ENCODE measurements at places on chromosomes 13 and 19.
A peak's percentile ranks its signal among the peaks of the same experiment; 100 is the strongest.

- no peak for DNase-seq
Measured at GRCh38 chr19:6100284-6100915, 9.9 kb downstream of the RFX2 start.

DNA sequence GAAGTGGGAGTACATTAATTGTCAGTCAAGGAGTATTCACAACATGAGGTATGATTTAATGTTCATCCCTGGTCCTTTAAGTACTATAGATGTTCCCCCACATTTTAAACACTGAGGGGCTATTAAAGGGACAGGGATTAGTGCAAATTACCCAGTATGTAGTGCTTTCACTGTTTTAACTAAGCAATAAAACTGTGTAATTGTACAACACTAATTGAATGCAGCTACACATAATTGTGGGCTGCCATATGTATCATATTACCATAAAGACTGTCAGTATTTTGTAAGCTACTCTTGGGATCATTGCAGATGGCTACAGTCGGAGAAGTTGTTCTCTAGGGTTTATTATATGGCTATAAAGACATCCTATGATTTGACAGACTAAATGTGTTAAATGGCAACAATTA, 316.6 kb downstream of the DCLK1 start:
- no peak for DNase-seq

DNA sequence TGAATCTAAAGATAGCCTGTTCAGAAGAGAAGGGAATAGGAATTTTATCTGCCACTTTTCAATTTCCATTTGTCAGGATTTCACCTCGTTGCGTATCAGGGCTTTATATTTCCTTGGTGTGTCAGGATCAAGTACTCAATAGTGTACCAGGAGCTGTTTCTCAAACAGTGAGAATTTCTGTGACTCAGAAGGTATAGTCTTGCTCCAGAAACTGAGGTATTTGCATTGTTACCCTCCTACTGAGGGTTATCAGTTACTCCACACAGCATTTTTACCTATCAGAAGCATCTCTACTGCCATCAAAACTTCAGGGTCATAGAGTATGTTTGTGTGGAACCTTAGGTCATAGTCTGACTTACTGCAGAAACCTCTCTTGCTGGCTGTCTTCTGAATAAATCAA, 271.7 kb upstream of the EDNRB start:
- DNase-seq, result no peak

DNA sequence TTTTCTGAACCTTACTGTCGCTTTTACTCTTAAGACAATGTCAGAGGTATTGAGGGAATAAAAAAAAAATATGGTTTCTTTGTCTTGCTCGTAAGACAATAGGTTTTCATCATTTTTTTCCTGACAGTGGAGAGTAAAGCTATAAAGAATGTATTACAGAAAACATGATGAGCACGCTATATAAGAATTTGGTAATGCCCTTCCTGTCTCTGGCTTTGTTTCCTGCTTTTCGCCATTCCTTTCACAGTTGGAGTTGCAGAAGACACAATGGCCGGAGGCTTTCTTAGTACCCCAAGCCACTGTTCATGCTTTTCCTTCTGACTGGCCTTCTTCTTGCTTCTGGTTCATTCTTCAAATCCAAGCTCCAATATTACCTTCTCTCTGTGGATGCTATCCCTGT, 101.0 kb upstream of the DACH1 start:
- DNase-seq, result no peak

DNA sequence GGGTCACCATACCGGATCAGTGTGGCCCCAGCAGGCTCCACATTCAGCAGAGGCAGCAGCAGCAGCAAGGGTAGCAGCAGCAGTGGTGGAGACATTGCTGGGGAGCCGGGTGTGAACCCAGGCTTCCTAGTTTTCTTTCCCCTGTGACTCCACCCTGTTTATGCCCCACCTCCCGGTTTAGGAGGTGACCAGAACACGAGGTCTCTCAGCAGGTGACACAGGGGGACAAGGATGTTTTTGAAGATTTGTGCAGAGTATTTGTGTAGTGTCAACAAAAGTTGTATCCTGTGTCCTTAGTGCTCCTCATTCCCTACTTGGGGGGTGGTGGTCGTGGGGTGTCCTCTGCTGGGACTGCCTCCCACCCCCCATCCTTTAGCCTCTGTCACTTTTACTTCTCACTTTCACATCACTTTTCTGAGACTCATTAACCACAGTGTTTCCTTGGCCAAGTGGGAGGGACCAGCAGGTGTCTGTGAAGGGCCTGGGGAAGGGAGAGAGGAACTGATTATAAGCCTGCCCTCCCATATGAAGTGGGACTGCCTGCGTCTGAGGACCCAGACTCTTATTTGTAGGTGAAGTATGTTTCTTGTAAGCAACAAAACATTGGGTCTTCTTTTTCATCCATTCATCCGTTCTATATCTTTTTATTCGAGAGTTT, 15.6 kb upstream of the KCNC3 start:
- DNase-seq, result no peak

DNA sequence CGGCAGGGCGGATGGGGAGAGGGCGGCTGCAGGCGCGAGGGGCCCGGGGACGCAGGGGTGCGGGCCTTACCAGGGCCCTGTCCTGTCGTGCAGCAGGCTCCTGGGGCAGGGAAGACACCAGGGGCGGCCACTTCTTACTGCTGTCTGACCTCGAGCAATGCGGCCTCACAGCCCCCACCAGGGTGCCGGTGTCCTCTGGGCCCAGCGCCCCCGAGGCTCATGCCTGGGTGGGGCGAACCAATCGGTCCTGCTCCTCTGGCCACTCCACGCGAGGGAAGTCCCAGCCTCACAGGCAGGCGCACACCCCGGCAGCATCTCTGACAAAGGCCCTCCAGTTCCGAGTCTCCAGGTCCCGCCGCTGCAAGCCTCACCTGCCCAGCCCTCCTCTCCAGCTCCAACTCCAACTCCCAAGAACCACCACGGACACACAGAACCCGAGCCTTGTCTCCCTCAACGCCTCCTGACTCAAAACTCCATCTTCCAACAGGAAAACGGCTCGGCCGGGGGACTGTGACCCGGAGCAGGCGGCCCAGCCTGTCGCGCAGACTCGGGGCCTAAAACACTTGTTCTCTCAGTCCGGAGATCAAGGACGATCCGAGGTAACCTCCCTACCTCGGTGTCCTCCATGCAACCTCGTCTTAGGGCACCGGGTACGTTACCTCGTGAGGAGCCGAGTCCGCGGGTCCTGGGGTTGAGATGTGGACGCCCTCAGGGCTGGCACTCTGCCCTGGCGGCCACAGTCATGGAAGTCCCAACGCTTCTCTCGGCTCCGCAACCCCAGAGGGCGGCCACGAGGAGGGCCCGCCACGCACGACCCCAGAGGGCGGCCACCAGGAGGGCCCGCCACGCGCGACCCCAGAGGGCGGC, 6.5 kb downstream of the FGF22 start:
- no peak for DNase-seq

- no peak for DNase-seq
Measured at GRCh38 chr13:42525035-42525504, 48.9 kb upstream of the TNFSF11 start.

DNA sequence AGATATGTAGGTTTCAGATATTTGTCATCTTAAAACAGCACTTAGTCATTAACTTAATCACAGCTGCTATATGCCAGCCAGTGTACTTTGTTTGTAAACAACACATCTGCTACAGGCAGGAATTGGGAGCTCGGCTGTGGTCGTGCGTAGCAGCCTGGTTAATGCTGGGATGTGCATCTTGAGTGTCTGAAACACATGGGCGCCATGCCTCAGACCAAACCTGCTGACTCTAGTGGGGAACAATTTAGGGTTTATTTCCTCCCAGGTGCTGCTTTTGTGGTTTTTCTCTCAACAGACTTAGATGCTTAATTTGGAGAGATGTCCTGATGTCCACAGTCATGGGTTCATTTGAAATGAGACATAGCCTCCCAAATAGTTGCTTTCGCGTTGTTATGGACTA, 238.5 kb upstream of the TMTC4 start:
- DNase-seq, result no peak

GRCh38 chr13:48892053-48892687, 83.5 kb upstream of the FNDC3A start:
- no peak for DNase-seq

DNA sequence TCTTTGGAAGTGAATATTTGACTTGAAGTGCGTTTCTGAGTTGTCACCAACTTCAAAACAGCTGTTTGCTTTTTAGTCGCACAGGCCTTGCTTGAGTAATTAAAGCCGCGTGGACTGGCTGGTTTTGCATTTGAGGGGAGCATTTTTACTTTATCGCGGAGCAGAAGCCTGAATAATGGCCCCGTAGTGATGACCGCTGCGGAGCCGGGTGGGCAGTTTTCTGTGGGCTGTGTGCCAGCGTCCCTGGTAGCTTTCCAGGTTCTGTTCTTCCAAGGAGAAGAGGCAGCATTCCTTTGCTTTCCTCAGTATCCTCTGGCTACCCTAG, 1.1 kb downstream of the NAA16 start:
- DNase-seq, result no peak

GRCh38 chr19:29685326-29685725, 20.1 kb downstream of the PLEKHF1 start:
- DNase-seq, result no peak

DNA sequence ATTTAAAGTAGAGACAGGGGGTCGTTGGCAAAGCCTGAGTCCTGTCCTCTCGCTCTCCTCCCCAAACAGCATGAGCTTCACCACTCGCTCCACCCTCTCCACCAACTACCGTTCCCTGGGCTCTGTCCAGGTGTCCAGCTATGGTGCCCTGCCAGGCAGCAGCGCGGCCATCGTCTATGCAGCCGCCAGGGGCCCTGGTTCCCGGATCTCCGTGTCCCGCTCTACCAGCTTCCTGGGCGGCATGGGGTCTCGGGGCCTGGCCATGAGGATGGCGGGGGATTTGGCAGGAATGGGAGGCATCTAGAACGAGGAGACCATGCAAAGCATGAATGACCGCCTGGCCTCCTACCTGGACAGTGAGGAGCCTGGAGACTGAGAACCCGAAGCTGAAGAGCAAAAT, 1117.2 kb upstream of the MIR17HG start:
- no peak for DNase-seq

DNA sequence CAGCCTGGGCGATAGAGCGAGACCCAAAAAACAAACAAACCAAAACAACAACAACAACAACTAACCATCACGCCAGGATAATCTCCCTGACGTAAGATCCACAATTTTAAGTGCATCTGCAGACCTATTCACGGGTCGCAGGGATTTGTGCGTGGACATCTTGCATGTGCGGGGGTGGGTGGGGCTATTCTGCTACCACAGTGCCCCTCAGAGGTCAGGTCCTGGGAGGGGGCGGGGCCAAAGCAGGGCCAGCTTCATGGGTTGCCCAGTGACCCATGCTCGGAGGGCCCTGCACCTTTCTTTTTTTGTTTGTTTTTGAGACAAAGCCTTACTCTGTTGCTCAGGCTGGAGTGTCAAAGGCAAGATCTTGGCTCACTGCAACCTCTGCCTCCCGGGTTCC, 2.6 kb upstream of the CDC42EP5 start:
- no peak for DNase-seq

DNA sequence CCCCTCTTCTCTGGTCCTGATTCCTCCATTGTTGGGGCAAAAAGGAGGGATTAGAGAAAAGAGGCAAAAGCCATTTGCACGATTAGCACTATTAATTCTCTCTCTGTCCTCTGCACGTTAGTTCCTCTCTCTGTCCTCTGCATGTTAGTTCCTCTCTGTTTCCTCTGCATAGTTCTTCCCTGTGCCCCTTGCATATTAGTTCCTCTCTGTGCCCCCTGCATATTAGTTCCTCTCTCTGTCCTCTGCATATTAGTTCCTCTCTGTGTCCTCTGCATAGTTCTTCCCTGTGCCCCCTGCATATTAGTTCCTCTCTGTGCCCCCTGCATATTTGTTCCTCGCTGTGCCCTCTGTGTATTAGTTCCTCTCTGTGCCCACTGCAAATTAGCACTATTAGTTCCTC, 847.2 kb upstream of the GPC6 start:
- DNase-seq, result no peak

GRCh38 chr13:74306496-74306895, 172.3 kb upstream of the KLF12 start:
- peak; percentile 1 for DNase-seq
